ENCODE measurements at places on chromosomes 13 and 19.

- peak; percentile 88 for DNase-seq
Observed at GRCh38 chr13:101545521-101545920, 93.0 kb downstream of the ITGBL1 start.

- DNase-seq = no peak
Observed at GRCh38 chr13:112900226-112900600, 68.8 kb upstream of the MCF2L start.

GRCh38 chr13:70720386-70720785 is 612.1 kb upstream of the KLHL1 start:
- DNase-seq = no peak

- DNase-seq = no peak
Observed at GRCh38 chr19:13599681-13600080, 93.4 kb upstream of the CACNA1A start.

DNA sequence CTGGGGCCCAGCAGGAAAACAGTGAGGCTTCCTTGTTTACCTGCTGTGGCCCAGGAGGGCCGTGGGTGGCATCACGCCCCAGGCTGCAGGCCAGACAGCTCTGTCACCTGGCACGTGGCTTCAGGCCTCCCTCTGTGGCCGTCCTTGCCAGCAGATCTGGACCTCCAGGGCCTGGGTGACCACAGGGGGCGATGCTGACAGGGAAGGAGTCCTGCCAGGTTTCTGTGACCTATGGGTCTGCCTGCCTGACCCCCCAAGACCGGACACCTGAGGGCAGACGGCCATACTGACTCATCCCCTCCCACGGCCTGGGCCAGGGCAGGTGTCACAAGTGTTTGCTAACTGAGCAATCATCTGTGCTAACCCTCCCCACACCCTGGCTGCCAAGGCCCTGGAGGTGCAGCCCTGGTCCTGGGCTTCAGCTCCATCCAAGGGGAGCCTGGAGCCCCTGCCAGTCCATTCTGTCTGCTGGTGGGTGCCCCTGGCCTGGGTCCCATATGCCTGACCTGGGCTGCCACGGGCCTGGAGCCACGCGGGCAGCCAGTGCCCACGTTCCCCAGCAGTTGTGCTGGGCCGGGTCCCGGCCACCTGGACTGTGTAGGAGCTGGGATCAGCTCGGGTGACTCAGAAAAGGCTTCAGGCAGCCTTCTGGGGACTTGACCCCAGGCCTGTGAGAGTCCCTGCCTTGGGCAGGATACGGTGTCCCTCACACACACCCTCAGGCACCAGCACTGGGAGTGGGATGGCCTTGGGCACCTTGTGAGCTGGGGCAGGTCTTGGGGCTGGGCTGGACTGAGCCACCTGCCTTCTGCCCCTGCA is 3.7 kb downstream of the CDC34 start:
- DNase-seq = no peak

DNA sequence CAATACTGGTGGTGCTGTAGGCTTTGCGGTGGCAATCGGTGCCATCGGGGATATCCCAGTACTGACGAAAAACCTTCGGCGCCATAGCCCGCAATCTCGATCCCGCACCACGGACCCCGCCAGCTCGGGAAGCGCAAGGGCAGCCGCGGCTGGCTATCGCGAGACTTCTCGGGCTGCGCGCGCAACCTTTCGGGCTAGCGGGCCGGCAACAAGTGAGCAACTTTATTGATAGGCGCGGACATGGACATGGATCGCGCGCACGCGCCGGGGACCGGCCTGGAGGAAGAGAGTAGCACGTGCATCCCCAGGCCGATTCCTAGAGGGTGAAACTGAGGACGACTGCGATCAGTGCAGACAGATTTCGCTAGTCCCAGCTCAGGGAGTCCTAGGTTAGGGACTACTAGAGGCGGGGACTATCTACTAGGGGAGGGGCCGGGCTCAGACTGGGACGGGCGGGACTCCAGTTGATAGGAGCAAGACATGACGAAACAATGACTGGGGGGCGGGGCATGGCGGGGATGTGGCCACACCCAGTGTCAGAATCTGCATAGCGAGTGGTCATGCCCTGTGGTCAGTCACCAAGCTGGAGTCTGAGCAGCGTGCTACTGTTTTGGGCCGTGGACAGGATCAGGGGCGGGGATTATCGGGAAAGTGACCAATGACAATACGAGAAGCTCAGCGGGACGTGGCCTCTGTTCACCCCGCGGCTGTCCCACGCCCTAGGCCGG is at the start of gene NDUFA11:
Gene NDUFA11 (minus strand): TSS at position 167 of the 728 bp plus-strand sequence. CDS start 82 bp downstream, at position 85.
- DNase-seq = no peak

DNA sequence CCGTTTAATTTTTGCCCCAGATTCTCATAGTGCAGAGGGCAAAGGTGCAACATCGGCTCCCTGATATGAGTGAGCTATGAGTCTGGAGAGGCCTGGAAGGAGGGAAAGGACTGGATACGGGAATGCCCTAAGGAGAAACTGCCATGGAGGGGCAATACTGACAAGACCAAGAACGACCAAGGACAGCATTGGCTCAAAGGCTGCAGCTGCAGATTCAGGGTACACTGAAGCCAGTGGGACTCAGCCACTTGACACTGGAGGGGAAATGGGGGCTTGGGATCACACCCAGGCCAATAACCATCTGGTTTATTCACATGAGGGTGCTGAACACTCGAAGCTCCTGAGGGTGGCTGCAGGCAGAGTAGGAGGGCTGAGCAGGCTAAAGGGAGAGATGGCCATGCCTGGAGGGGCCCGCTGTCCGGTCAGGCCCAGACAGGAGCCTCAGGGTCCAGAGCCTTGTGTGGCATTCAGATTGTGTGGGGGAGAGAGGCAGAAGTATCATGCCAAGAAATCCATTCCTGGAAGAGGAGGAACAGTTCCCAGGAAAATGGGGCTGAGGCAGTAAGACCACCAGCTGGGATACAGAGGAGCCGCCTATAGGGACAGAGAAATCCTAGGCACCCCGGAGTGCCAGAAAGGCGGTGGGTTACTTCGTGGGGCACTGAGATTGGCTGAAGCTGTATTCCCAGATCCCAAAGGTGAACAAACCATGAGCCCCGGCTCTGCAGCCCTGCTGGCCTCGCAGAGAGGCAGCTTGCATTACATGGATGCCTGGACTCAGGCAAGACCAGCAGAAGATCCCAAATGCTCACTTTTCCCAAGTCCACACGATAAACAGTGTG is 20.7 kb downstream of the COL4A1 start:
- DNase-seq = no peak

- DNase-seq = no peak
Observed at GRCh38 chr19:960020-960419, 24.1 kb upstream of the WDR18 start.

DNA sequence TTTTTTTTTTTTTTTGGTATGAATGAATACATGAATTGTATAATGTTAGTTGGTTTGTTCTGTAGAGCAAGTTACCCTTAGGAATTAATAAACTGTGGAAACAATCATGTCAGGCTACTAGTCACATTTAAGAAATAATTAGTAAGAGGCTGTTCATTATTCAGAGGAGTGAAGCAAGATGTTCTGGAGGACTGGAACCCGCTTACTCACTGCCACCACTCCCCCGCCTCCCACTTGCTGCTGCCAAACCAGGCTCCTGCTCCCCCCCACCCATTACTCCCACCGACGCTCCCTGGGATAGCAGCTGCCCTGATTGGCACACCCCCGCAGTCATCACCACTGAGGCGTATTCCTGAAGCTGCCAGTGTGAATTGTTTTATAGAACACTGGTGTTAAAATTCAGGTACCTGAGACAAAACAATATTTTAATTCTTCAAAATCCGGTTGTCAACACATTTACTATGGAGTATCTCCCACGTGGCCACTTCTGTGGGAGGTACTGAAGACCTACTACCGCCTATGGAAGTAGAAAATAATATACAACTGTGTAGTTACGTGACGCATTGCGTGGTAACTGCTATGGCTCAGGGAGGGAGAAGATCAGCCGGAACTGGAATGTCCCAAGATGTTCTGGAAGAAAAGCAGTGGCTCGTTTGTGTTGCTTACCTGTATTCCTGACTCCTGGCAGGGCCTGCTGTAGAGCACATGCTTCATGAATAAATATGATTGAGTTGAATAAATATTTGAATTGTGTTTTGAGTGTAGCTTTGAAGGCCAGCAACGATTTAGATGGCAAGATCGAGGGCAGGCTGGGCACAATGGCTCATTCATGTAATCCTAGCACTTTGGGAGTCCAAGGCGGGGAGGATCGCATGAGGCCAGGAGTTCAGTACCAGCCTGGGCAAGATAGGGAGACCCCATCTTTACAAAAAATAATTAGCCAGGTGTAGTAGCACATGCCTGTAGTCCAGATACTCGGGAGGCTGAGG is 1.7 kb downstream of the DPY19L3 start:
- DNase-seq = peak; percentile 40

GRCh38 chr19:55308281-55308680 is 16.9 kb downstream of the TMEM150B start:
- DNase-seq = no peak

- no peak for DNase-seq
Observed at GRCh38 chr13:99361197-99361596, 54.0 kb upstream of the GPR183 start.

DNA sequence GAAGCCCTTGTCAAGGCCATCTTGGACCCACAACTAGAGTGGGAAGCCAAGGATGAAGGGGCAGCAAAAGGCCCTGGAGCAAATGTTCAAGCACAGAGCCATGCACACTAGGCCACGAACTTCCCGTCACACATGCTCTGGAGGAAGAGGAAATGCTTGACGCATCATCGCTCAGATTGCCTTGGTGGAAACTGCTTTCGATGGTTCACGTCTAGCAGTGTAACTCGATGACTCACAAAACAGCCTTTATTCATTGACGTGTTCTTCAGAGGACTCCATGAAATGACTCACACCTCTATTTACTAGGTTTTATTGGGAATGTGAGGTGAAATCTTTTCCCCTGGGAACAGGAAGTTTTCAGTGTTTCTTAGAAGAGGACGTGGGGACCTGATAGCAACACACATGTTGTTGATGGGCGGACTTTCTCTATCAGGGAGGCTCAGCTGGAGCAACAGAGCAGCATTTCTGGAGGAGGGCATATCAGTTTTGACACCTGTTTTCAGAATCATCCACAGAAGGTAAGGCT is 79.8 kb upstream of the FLT1 start:
- DNase-seq = peak; percentile 88

DNA sequence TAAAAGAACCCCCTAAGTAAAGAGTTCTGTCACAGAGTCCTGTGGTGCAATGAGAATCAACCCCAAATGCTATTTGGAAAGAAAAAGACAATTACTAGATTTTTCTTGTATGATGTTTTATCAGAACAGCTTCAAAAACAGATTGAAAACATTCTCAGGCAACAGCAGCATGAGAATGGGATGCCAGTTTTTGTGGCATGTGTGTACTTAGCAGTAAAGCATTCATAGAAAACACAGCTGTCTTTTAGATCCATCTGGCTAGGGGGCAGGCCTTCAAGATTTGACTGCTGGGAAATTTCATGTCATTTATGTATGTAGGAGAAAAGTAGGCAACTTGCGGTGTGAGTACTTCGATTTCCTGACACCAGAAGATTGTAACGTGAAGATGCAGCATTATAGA is 170.5 kb upstream of the HTR2A start:
- DNase-seq = no peak

DNA sequence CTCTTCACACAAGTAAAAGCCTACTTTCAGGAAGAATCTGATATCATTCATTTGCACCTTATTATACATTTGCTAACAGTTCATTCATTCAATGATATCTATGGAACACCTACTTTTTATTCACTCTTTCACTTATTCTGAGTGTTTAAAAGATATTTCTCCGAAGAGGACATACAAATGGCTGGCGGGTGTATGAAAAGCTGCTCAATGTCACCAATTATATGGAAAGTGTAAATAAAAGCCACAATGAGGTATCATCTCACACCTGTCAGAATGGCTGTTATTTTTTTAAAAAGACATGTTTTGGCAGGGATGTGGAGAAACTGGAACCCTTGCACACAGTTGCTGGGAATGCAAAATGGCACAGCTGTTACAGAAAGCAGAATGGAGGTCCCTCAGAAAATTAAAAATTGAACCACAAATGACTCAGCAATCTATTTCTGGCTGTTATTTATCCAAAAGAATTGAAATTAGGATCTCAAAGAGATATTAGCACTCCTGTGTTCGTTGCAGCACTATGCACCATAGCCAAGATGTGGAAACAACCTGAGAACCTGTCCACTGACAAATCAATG is 127.6 kb upstream of the IRS2 start:
- no peak for DNase-seq

DNA sequence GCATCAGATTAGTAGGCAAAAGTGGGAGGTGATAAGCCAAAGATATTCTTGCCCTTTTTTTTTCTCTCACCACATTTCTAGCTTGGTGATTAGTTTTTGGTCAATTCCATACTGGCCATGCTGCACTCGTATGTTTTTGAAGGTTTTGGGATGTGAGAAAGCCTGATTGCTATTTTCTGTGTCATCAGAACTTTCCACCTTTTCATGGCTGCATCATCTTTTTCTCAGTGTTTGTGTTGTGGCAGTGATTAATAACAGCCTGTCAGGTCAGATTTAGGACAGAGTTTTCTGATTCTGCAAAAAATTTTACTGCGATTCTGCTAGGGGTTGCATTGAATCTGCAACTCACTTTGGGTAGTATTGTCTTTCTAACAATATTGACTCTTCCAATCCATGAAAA is 32.9 kb downstream of the PSG1 start:
- no peak for DNase-seq

GRCh38 chr13:53878861-53879260 is 850.2 kb downstream of the OLFM4 start:
- no peak for DNase-seq

- no peak for DNase-seq
Observed at GRCh38 chr19:28609091-28609755, 603.7 kb downstream of the UQCRFS1 start.

GRCh38 chr13:26872525-26873385 is 112.2 kb upstream of the GPR12 start:
- DNase-seq = peak; percentile 28

DNA sequence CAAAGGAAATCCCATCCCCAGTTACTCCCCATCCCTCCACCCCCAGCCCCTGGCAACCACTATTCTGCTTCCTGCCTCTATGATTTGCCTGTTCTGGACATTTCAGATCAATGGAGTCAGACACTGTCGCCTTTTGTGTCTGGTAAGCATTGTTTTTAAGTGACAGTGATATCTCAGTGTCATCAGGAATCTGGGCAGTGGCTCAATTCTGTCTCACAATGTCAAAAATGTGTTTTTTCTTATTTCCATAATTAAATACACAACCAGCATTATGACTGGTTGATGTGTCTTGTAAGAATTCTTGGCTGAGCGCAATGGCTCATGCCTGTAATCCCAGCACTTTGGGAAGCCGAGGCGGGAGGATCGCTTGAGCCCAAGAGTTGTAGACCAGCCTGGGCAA is 20.2 kb upstream of the PGLS start:
- no peak for DNase-seq

GRCh38 chr13:31274390-31274789 is 74.6 kb downstream of the B3GLCT start:
- no peak for DNase-seq

DNA sequence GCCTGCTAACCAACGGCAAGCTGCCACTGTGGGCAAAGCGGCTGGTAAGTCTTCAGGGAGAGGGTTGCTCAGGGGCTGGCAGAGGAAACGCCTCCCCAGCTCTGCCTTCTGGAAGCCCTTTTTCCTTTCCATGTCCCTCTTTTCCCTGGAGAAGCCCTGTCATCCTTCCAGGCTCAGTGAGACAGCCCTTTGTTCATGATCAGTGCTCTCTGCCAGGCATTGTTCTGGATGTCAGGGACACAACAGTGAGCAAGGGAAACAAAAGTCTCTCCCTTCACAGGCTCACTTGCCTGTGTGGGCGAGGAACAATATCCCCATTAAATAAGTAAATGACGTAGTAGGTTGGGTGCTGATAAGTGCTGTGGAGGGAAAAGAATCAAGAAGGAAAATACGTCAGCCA is 13.9 kb upstream of the OVOL3 start:
- no peak for DNase-seq
